Esophagus mucosa (tissue), 1 donor: ENCODE measurements at places on chromosomes 7 and 10.

GRCh38 chr10:62625484-62625883 lies 179.0 kb upstream of the ADO start:
- no peak for ATAC-seq

- ATAC-seq: no peak
These were observed 1021.3 kb downstream of the XPNPEP1 start for GRCh38 chr10:108901781-108902618.

DNA sequence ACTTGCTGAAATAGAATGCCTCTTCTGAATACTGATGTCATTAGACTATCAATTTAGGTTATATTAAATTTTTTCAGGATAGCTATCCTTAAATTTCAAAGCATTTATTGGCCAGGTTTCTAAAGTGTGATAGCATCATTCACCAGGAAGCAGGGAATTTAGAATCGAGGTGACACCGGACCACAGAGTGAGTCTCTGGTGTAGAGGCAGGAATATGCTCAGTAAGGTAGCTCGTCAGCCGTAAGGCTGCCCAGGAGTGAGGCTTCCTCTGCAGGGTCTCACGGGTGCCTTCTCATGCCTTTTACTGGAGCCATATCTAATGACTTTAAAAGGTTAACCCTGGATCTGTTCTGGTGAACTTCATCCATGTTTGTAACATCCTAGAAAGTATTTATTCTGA lies 170.8 kb upstream of the KLF14 start:
- no peak for ATAC-seq

DNA sequence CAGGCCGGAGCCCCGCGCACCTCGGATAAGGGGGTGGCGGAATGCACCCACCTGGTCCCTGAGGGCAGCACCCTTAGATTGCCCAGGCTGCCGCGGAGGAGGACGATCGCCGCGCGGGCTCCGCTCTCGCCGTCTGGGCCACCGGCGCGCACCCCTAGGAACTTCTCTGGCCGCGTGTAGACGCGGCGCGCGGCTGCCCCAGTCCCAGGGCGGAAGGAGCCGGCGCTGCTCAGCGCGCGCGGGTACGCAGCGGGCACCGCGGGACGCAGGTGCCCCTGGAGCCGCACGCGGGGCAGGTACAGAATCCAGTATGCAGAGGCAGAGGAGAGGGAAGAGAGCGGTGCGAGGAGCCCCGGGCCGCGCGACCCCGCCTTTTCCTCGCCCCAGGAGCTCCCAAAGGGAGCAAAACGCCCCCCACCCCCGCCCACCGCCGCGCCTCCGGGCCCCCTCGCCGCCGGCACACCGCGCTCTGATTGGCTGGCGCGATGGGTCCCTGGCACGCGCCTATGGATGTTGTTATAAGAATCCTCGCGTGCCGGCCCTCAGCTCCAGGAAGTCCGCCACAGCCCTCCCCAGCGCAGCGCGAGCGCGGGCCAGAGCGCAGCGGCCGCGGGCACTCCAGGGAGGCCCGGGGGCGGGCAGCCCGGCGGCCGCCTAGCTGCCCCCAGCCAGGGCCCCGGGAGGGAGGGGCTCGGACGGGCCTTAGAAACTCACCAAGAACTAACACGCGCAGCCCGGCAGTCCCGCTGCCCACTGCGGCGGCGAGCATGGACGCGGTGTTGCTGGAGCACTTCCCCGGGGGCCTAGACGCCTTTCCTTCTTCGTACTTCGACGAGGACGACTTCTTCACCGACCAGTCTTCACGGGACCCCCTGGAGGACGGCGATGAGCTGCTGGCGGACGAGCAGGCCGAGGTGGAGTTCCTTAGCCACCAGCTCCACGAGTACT lies at the start of gene PTF1A:
Gene PTF1A (plus strand): TSS at position 549 of the 948 bp plus-strand sequence. CDS start 219 bp downstream, at position 768.
- no peak for ATAC-seq

GRCh38 chr7:432933-433332 lies 86.7 kb downstream of the PDGFA start:
- ATAC-seq: no peak

GRCh38 chr10:114566064-114566463 lies 92.0 kb downstream of the ABLIM1 start:
- no peak for ATAC-seq

GRCh38 chr7:137086896-137087295 lies 218.4 kb downstream of the CHRM2 start:
- ATAC-seq: no peak

GRCh38 chr7:93890041-93890463 lies 501 bp downstream of the TFPI2 start:
- no peak for ATAC-seq

DNA sequence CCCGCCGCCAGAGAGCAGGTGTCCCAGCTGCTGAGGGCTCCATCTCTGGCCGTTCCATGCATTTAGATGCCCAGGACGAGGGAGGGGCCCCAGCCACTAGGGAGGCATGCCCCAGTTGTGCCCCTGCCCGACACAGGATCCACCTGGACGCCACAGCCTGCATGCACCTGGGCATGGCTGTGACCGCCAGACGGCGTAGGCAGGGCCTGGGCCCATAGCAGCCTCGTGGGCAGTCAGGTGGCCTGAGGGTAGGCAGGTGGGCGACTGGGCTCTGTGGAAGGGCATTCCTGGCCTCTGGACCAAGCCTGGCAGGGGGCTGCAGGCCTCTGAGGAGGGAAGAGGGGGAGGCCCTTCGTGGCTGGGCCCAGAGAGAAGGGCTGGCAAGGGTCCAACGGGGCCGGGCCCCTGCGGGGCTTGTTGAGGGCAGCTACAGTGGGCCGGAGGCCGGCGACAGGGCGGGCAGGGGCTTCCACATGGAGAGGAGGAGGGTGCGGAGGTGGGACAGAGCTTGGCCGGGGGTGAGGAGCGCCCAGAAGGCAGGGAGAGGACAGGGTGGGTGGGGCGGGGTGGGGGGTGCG lies 76.0 kb upstream of the NKX6-2 start:
- no peak for ATAC-seq

GRCh38 chr7:19869979-19870378 lies 96.6 kb upstream of the TMEM196 start:
- no peak for ATAC-seq

DNA sequence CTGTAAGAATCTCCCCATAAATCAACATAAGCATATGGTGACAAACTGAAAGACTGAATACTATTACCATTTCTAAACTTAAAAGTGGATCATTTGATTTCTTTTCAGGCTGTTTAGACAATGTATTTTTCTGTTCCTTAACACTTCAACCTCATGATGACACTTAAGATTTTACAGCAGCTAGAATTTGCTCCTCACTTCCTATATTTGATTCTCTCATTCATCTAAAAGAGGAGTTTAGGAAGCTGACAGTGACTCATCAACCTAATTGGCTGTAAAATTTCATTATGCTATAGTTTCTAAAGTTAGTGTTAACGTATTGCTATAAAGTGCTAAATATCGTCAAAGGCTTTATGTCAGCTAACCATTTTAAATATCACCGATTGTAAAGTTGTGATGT lies 478.7 kb downstream of the GRM8 start:
- no peak for ATAC-seq

- ATAC-seq: peak; percentile 29
These were observed 161.3 kb upstream of the NPVF start for GRCh38 chr7:25389489-25390106.

DNA sequence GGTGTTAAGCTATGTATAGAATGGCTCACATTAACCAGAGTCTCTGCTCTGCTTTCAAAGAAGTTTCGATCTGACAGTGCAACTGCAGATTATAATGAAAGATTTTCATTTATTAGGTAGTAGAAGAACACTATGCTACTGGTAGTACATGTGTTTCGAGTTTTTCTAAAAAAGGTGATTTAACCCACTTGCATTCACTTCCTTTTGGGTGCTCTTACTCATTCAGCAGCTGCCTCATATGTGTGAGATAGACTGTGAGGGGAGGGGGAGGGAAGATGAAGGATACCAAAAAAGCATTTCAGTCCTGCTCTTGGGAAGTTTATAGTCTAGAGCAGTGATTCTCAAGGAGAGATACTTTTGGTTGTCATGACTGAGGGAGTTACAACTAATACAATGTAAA lies 20.4 kb downstream of the PLEKHA8 start:
- ATAC-seq: no peak

DNA sequence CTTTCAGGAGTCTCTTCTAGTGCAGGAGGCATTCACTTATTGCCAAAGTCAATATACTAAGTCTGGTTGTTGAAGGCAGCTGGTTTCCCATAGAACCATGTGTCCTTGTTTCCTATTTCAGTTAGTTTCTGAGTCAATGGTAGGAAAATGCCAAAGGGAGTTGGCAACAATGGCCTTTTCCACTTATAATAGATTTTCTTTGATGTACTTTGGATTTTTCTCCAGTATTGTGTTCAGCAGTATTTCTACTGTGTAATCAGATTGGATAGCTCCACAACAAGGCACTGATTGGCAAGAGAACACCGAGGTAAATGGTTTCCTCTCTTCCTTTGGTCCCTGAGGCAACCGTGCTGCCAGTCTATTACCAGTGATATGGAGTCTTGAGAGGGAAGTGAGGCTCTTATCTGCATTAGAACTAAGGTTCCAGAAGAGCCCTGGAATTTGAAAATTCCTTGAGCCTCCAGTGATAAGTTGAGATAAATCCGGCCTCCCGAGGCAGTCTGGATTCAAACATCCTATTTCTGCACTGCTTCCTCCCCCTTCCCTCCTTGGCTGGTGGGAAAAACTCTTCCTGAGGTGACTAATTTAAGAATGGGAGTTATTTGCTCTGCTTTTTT lies 7.9 kb upstream of the SEPTIN7 start:
- no peak for ATAC-seq

GRCh38 chr10:110648692-110649346 lies 4.7 kb downstream of the RBM20 start:
- ATAC-seq: no peak

DNA sequence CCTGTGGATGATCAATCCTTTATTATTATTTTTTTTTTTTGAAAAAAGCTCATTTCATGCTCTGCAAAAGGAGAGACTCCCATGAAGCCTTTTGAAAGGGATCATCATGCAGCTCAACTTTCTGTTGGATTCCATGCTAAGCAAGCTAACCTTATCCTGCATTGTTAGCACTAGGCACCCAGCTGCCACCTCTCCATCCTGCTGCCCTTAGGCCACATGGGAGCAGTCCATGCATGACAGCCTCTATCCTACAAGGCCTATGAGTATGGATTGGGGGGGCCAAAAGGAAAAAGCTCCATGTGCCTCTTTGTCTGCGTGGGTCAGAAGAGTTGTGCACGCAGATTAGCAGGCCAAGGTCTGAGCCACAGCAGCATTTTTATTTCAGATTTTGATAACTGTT lies 19.2 kb downstream of the SMNDC1 start:
- no peak for ATAC-seq

DNA sequence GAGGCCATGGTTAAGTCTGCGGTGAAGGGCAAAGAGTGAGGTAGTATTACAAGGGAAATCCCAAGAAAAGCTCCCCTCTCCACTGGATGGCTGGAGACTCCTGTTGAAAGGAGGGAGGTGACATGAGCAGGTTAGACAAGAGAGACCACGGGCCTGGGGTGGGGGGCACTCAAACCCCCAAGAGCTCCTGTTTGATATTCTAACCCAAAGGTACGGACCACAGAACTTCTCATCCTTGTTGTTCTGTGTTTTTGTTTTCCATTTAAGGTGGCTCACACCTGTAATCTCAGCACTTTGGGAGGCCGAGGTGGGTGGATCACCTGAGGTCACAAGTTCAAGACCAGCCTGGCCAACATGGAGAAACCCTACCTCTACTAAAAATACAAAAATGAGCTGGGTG lies 11.6 kb downstream of the VSTM4 start:
- ATAC-seq: no peak

GRCh38 chr7:78476851-78477405 lies 678.4 kb downstream of the PHTF2 start:
- no peak for ATAC-seq

DNA sequence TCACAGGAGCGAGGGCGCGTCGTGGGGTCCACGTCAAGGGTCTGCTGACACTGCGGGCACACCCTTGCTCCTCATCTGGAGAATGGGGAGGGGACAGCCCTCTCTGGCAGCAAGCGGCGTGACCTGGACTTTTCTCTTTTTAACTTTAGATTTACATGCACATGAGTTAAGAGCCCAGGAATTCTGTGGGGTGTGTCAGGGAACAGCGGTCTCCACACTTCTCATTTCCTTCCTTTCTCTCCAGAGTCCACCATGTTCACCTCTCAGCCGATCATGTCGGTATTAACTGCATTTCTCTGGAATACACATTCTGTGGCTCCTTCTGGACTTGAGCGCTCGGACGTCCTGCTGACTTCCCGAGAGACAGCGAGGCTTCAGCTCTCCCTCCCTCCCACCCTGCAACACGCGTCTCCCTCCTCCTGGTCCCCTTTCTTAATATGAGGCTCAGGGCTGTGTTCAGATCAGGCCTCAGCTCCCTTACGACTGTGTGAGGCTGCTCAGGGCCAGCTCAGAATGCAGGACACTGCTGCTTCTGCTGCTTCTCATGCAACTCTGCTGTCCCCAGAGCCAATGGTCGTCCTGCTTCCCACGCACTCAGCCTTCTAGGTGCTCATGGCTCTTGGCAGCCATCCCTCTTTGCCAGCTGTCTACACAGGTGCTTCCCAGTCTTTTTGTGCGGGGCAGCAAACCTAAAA lies 261.3 kb downstream of the ELFN1 start:
- ATAC-seq: no peak

GRCh38 chr10:3389130-3389529 lies 216.5 kb upstream of the PITRM1 start:
- ATAC-seq: no peak

DNA sequence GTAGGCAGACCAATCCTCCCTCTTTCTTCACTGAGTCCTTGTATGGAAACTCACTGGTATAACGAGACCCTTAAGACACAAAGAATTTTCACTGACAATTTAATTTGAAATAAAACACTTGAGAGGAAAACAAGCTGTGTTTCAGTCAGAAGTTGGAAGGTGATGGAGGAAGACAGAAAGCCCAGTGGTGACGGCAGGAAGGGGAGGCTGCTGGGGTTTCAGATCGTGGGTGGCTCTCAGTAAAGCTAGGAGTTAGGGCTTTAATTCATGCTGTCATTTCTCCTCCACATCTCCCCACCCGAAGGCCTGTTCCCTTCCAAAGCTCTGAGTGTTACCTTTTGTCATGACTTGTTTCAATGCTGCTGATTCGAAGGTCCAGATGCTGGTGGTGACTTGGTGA lies 605.2 kb upstream of the DPP6 start:
- no peak for ATAC-seq
